ENCODE measurements at places on chromosomes 3 and 15.

- DNase-seq, result no peak
These were observed 2.7 kb downstream of the RPL22L1 start for GRCh38 chr3:170867143-170867937.

GRCh38 chr3:47227678-47228077, 54.9 kb downstream of the KIF9 start:
- DNase-seq, result no peak

DNA sequence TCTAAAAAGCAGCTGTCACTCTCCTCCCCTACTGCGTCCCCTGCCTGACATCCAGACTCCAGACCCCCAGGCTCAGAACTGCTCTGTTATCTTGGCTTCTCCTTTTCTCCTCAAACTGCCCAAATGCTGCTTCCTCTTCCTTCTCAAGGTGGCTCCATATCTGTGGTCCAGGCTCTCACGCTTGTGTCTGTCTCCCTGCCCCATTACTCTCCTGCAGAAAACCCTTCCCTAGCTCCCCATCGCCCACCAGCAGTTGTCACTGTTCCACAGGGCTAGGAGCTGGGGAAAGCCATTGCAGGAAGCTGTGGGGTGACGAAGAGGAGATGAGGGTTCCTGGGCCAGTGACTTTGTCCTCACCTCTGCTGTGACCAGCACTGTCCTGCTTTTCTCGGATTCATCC, 30.7 kb upstream of the CGNL1 start:
- DNase-seq, result no peak

DNA sequence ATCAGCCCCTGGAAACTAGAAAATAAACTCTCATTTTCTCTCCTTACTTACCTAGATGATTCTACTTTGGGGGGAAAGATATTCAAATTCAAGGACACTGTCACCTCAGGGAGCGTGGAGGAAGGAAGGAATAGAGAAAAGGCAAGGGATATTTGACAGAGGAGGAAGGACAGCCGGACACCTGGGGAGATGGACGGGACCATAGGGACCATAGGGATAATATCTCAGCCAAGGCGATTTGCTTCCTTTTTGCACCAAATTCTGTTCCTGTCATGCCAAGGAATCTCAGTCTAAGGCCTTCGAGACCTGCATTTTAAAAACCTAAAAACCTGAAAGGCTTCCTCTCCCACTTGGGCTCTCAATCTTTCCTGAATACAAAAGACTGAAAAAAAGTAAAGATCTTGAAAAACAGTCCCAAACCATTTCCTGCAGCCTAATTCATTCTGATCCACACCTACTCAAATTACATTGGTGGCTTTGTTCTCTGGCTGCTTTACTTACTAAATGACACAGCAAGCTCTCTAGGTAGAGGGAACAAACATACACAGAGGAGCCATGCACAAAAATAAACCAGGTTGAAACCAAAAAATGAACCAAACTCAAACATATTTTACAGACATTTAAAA, 73.9 kb upstream of the SLC24A5 start:
- DNase-seq, result no peak

DNA sequence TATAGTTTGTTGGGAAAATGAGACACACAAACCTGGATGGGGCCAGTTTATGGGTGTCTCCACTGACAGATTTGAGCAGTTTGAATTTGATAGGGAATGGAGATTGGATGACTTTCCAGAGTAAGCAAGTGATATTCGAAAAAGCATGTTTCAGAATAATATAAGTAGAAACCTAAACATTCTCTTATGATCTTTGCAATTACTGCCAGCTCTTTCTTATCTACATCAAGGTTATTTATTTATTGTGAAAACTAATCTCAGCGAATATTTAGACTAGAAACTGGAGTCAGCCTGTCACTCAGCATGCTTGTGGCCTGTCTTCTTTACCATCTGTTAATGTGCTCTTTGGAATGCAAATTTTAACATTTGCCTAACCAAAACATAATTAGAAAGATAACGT, 57.8 kb upstream of the SPPL2A start:
- DNase-seq, result no peak

DNA sequence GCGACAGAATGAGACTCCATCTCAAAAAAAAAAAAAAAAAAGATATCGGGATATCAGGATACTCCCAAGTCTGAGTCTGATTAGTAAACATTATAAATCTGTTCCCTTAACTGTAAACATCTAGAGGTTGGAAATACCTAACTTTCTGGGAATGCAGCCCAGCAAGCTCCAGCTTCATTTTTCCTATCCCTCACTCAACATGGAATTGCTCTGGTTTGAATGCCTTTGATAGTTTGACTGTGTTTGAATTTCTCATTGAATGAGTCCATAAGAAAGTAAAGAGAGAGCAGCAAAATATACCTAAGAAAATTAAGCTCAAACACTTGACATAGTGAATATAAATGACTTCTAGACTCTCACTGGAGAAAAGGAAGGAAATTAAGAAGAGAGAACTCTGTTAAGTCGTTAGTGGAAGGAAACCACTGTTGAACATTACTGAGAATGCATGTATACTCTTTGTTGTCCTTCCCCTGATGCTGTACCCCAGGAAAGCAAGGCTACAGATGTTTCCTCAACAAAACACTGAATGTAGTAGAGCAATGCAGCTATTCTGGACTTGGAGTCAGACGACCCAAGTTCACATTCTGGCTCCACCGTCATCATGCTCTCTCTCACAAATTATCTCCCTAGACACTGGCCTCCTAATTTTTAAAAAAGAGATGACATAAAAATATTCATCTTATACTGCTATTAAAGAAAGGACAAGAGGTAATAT, 62.4 kb downstream of the CD200 start:
- no peak for DNase-seq

Data from activated gamma-delta T cell (primary cell).